NCI-H2029 (cell line): ENCODE measurements at places on chromosomes 11 and 22.

- peak; percentile 24 for DNase-seq
Observed at GRCh38 chr11:126104420-126104819, 41.8 kb upstream of the CDON start.

DNA sequence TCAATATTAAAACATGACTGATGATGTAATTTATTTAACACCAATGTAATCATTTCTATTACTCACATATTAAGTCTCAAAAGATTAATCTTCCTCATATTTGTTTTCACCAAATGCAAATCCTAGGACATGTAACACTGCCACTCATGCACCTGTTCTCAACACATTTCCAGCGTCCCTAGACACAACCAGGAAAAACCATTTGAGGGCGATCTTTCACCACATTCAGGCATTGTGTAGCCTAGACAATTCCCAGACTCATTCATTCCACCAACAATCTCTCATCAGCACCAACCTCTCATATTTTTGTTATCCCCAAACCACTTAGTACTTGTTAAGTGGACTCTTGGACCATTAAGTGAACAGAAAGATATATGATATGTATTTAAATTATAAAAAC, 66.1 kb downstream of the SLC36A4 start:
- DNase-seq = peak; percentile 35

GRCh38 chr22:24169439-24170058, 11.7 kb upstream of the SUSD2 start:
- DNase-seq = no peak

- DNase-seq = no peak
Observed at GRCh38 chr11:69305885-69306540, 12.1 kb downstream of the MYEOV start.

- DNase-seq = no peak
Observed at GRCh38 chr11:69683764-69684333, 8.7 kb upstream of the LTO1 start.

- no peak for DNase-seq
Observed at GRCh38 chr11:118746988-118747585, 43.9 kb downstream of the DDX6 start.

- no peak for DNase-seq
Observed at GRCh38 chr11:112759418-112759817, 201.8 kb upstream of the NCAM1 start.
